ENCODE measurements at places on chromosomes 6 and 20. TPM values are rescaled to one million over a fixed set of nuclear protein-coding genes. Genes with fewer than 3 reads are reported as not detected.

GRCh38 chr6:87754828-87755227, 52.8 kb upstream of the AKIRIN2 start:
- DNase-seq: no peak

GRCh38 chr6:157613011-157613522, 210.0 kb upstream of the SNX9 start:
- peak; percentile 38 for DNase-seq

DNA sequence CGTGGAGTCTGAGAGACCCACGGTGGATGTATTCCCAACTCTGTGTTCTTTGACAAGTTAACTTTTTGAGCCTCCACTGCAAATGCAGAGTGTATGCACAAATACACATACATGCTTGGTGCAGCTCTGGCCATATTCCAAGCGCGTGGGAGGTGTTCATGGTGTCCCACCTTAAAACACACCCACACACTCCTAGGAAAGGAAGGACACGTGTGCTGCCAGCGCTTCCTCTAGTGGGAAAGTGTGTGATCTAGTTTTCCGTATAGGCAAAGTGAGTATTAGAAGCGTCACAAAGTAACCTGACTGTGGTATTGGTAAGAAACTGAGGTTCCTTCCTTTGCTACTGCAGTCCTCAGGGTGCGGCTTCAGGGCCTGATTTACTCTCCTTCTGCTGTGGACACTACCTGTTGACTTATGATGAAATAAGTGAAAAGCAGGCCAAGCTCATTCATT, 36.0 kb upstream of the MPC1 start:
- no peak for DNase-seq

GRCh38 chr20:43188234-43188653, 1.5 kb downstream of the PTPRT start:
- no peak for DNase-seq

DDO gene
- 1.6 TPM for total RNA-seq

DNA sequence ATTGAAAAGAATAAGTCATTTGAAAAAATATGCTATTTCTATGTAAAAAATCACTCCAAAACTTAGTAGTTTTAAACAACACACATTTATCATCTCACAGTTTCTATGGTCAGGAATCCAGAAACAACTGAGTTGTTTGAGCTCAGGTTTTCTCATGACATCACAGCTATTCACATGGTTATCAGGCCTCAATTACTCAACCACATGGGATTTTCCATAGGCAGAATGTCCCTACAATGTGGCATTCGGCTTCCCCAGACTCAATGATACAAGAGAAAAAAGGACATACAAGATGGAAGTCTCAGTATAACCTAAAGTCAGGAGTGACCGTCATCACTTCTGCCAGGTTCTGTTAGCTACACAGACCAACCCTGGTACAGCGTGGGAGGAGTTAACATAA, 3.4 kb upstream of the SLC35D3 start:
- DNase-seq: no peak

EEF1A1 gene
- total RNA-seq: 7,052 TPM

DNA sequence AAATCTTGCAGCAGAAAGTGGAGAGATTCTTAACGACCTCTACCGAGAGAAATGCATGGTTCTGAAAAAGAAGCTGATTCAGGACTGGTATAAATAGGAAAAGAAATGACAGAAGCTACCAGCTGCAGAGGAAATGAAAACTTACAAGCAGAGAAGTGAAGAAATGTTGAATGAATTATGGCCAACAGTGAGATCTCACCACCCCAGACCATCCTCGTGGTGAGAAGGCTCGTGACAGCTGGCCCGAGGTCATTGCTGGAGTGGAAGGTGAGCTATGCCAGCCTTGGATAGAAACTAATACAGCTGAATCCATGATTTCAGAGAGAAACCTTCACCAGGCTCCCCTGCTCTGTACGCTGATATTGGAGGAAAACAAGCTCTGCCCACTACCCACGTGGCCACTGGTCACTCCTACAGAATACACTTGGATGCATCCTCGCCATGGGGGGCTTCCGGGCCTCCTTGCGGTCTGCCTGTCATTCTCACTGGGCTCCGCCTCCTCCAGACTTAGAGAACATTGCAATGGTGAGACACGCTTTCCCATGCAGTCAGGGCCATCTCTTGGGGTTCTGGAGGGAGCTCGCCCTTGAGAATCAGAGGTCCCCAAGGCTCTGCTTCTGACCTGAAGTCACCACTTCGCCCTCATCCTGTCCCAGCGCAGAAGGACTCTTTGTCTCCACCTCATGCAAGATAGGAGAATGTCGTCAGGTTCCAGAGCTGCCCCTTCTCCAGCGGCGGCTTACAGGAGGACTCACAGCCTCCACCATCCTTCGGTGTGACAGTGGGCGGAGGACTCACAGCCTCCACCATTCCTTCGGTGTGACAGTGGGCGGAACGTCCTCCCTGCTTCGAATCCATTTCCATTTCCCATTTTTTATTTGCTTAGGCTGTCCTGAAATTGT, 10.6 kb upstream of the TUBB2B start:
- no peak for DNase-seq
